SIG-M5 (cell line): ENCODE measurements at places on chromosomes 3 and 15.

- no peak for DNase-seq
Observed at GRCh38 chr3:72515941-72516340, 332.3 kb downstream of the SHQ1 start.

GRCh38 chr3:105466072-105466471 lies 99.4 kb downstream of the ALCAM start:
- DNase-seq: no peak

- no peak for DNase-seq
Observed at GRCh38 chr3:197393711-197394110, 95.3 kb upstream of the DLG1 start.

DNA sequence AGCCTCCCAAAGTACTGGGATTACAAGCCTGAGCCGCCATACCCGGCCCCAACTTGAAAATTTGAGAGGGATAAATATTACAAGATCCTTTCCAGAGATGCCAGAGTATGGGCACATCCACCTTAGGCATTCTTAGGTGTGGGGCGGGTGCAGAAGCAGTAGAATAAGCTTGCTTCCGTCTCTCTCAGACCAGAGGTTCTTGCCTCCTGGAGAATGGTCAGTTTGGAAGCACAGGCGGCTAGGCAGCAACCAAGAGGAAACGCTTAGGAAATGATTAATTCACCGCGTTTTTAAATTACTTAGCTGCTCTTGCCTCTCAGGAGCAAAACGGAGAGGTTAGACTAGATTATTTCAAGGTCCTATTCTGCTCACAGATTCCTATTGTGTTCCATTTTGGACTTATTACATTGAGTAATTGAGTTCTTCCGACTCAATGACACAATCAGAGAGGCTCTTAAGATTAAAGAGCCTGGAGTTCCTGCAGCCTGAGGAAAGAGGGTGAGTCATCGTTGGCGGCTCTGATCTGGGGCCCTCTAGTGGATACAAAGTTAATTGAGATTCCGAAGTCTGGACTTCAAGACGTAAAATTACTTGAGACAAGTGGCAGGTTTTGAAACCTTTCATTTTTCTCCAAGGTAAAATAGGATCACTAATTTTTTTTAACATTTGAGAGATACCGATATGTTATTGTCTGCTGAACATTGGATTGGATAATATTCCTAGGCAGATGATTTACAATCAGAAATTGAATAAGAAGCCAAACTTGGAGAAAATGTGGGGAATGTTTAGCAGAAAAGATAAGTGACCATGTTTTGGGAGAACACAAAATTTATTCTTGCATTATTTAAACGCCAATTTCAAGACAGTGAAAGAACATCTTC lies 5.8 kb upstream of the TOPAZ1 start:
- DNase-seq: peak; percentile 56

GRCh38 chr3:40901298-40901697 lies 298.0 kb upstream of the CTNNB1 start:
- no peak for DNase-seq

DNA sequence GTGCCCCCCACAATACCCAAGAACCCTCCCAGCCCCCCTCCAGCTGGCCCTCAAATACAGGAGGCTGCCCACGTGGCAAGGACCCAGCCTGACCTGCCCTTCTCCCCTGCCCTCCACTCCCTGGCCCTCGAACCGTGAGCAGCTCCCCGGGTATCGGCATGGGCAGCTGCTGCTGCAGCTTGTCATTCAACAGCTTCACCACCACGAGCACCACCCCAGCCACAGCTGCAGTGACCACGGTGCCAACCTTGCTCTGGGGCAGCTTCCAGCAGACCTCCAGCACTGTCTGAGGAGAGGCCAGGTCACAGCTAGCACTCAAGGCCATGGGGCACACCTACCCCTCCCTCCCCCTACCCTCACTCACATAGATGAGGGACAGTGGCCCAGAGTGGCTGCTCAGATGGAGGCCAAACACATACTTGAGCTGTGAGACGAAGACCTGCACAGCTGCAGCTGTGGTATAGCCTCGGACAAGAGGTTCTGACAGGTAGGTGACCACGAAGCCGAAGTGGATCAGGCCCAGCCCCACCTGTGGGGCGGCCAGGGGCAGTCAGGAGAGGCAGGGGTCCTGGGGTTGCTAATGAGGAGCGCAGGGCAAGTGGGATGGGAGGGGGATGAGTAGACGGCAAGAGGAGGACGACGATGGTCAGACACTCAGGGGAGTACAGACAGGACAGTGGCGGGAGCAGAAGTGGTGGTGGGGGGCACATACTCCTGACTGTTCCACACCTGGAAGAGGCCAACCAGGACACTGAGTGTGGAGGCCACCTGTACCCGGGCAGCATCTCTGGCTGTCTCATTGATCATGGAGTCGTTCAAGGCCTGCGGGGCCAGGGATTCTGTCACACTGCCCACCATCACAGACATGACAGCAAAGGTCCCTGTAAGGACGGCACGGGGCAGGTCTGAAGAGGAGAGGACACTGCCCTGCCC lies 3.5 kb downstream of the SLC26A6 start:
- no peak for DNase-seq

DNA sequence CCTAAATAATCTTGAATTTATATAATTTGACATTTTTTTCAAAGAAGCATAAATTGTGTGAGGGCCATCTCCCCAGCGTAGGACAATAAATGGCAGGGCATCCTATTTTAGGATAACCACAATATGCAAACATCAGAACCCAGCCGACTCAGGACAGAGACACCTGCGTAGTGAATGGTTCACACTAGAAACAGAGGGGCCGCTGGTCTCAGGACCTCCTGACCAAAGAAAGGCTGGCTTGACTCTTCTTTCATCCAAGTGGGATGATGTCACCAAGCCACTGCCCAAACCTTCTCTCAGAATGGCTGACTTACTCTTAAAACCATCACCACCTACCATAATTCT lies 162.1 kb downstream of the FOXP1 start:
- no peak for DNase-seq

DNA sequence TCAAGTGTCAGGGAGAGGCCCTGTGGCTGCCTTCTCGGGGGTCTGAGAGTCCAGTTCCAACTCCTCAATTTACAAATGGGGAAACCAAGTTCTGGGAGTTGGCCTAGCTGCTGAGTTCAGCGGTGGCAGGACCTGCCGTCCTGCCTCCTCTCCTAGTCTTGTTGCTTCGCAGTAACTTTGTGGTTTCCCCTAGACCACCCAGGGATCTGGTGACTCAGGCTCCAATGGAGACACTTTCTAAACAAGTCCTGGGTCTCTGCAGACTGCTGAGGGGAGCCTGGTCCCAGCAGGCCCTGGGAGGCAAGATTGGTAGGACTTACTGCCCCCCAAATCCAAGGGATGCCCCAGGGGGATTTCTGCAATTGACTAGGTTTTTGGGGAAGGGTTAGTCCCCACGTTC lies 83.6 kb downstream of the SMAD6 start:
- no peak for DNase-seq

DNA sequence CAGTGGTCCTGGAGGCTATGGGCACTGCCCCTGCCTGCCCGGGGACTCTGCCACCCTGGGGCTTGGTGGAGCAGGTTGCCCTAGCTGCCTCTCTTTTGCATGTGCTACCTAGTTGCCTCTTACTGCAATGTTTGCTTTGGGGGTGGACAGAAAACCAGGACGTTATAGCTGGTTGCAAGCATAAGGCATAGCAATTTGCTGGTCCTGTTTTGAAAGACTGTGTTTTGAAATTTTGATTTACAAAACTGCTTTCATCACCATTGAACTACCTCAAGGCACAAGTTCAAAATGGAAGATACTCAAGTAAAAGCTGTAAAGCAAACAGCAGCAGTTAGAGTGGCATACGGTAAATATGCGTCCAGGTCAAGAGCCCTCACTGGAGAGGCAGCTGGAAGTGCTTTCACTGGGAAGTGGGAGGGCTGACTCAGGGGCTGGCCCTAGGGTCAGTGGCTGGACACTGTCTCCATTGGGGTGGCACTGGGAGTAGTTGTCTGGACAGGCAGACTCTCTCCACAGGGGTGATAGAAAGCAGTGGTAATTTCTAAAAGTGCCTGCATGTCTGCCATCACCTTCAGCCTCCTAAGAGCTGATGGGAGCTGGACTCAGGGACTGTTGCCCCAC lies 138.1 kb downstream of the CHDH start:
- DNase-seq: no peak

DNA sequence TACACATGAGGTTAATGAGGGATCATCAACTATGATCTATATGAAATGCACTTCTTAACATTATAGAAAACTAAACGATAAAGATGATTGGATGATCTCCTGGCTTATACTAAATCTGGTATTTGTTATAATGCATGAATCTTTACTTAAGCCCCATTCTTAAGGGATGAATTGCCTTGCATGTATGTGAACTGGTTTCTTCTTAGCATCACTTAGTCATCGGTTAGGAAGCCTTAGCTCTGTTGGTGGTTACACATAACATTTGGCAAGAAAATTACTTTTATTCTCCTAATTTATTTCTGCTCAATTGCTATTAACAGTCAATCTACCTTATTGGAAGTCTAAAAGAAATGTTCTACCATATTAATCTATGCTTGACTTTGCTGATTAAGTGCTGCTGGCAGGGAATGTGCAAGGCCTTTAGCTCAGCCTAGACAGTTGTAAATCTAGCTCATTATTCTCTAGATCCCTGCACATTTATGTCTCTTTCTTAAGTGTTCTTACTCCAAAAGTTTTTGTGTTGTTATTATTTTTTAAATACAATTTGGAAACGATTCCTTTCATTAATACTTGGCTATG lies 356.0 kb downstream of the ZPLD1 start:
- DNase-seq: no peak
